NCI-H524 treated with DMSO at 0.1 percent for 48 hours (cell line): ENCODE measurements at places on chromosomes 1 and 21.
A peak's percentile ranks its signal among the peaks of the same experiment; 100 is the strongest.

DNA sequence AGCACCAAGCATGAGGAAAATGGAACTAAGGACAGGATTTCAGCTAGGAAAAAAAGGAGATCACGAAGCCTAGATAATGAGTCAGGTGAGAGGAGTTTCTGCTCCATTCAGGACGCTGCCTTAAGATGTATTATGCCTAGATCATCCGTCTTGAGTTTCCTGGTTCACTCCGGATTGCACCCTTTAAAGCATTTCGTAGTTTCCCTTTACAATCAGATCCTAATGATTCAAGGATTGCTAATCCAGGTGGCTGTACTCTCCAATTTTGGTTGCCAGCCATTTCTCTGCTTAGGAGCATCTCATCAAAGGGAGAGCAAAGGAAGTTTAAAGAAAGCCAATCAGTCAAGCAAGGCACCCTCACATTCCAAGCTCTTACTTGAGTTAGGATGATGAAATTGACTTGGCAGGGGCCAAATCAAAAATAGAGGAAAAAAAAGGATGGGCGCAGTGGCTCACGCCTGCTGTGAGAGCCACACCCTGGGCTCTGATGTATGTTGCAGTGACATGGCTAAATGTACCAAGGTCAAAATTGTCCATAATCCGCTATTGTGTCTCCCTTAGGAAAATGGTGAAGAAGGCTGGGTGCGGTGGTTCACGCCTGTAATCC is 156.9 kb upstream of the SOD1 start:
- DNase-seq = no peak

DNA sequence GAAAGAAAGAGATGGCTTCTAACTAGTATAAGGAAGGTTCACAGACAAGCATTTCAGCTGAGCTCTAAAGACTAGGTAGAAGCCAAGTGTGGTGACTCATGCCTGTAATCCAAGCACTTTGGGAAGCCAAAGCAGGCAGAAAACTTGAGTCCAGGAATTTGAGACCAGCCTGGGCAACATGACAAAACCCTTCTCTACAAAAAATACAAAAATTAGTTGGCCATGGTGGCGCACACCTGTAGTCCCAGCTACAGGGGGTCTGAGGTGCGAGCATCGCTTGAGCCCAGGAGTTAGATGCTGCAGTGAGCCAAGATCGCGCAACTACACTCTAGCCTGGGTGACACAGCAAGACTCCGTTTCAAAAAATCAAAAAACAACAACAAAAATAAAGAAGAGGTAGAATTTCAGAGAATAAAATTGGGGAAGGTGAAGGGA is 27.8 kb downstream of the FBXO42 start:
- DNase-seq = no peak

- no peak for DNase-seq
These were observed 30.4 kb upstream of the COG2 start for GRCh38 chr1:230611878-230612235.

- no peak for DNase-seq
These were observed 48.4 kb downstream of the FAAP20 start for GRCh38 chr1:2145946-2146835.

DNA sequence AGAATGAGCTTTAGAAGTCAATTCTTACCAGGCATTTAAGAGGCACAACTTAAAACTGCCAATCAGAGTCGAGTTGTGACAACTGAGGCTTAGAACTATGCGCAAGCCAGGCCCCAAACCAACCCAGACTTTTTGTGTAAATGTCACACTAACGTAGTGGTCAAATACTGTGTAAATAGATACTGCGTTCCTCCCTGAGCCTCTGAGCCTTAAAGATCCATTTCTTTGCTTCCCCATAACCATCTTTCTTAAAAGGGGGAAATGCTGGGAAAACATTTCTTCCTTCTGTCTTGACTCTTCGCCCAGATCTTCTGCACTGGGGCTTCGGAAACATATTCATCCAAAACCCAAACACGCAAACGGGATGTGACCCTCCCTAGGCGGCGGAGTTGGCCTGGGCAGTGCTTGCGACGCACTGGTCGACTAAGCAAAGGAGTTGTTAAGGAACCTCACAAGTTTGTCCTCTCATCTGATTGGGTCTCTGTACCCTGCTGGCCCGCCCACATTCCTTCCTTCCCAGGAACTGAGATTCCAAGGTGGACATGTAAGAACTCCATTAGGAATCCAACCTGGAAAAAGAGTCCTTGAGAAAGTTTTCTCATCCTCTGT is 2.6 kb downstream of the ADAMTS5 start:
- DNase-seq = no peak

GRCh38 chr1:61670016-61670415 is 54.9 kb downstream of the TM2D1 start:
- DNase-seq = no peak

DNA sequence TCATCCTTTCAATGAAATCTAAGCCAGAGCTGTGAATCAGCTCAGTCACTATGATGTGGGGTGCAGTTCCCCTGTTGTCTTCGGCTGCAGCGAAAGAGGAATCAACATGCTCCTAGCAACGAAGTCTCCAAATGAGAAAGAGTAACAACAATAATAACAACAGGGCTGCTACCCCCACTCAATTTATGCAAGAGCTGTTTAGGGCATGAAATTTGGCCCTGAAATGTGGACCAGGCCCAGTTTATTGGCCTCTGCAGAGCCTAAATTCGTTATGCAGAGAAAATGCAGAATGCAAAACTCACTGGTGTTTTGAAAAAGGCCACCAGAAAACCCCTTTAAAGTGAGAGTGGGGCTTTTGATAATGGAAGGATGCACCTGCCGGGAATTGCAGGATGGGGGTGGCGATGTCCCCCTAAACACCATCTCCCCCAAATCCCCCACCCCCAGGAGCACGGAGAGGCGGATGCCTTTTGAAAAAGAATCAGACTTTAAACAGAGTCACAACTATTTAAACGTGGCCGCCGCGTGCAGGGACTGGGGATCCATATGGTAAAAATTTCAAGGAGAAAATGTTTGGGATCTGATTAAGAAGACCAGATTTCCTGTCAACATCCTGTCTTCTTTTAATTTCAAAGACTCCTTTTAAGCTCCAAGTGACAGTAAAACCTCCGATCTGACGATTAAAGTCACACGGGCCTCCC is 1.9 kb downstream of the RUNX3 start:
- no peak for DNase-seq

DNA sequence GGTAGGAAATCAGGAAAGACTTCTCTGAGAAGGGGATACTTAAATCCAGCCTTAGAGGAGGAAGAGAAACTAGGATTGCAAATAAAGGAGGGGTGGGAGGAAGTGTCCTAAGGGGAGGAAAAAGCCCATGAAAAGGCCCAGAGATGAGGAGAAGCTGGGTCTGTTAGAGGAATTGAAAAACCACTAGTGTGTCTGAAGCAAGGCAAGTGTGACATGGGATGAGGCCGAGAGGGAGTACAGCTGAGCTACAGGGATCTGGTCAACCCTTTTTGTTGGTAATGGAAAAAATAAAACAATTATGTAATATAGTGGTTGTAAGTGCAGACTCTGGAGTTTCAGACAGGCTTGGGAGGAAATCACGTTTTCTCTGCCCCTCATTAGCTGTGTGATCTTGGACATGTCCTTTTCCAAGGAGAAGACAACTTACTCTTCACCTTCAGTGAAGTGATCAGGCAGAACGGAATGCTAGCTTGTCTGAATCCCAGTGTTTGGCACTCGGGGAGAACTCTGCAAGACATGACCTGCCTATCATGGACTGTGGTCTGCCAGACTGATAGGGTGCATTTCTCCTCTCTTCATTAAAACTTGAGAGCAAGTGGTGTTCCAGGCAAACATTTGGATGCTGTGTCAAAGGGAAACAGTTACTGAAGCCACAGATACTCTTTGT is 7.4 kb upstream of the S100A10 start:
- DNase-seq = no peak

DNA sequence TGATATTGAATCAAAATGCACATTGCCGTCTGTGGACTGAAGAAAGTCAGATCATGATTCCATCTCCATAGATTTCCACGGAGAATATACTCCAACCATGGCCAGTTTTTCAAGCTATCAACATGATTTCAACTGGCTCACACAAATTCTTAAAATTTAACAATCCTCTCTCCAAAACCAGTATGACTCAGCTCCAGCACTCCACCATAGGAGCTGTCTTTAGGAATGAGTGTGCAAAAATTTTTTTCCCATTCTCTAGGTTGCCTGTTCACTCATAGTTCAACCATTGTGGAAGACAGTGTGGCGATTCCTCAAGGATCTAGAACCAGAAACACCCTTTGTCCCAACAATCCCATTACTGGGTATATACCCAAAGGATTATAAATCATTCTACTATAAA is 40.8 kb downstream of the RGL1 start:
- no peak for DNase-seq

DNA sequence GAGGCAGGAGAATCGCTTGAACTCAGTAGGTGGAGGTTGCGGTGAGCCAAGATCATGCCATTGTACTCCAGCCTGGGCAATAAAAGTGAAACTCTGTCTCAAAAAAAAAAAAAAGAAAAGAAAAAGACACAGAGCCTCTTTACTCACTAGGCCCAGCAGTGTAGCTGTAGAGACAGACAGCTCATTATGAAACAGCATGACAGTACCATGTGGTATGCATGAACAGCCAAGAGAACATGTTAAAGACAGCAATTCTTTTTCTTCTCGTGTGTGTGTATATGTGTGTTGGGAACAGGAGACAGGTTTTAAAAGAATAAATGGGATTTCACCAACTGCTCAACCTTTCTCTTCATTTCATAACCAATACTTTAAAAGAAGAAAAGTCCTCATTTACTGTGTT is 118.8 kb downstream of the PIK3R3 start:
- no peak for DNase-seq

DNA sequence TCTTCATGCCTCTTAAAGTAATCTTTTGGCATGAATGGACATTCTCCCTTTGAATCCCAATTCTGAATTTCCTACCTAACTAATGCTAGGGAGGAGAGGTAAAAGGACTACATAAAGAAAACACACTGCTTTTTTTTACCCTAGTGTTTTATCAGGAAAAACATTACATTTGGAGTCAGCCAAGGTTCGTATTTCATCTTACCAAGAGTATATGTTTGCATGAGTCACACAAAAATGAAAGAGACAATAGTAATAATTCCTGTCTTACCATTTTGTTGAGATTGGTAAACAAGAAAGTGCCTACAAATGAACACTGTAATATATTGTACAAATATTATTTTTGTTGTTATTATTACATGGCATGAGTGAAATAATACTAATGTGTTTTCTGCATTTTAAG is 112.9 kb upstream of the WARS2 start:
- no peak for DNase-seq

GRCh38 chr21:45123440-45123839 is 49.1 kb downstream of the ADARB1 start:
- peak; percentile 29 for DNase-seq

- DNase-seq = no peak
These were observed 74.1 kb upstream of the ACTRT2 start for GRCh38 chr1:2946999-2947690.

- DNase-seq = no peak
These were observed 374.6 kb upstream of the ESRRG start for GRCh38 chr1:217097819-217098218.

- no peak for DNase-seq
These were observed 9.9 kb upstream of the RIPK4 start for GRCh38 chr21:41776778-41777177.
